A549 (cell line): ENCODE measurements at places on chromosomes 7 and 10.

- DNase-seq = no peak
Observed at GRCh38 chr10:34764472-34764946, 50.6 kb downstream of the PARD3 start.

DNA sequence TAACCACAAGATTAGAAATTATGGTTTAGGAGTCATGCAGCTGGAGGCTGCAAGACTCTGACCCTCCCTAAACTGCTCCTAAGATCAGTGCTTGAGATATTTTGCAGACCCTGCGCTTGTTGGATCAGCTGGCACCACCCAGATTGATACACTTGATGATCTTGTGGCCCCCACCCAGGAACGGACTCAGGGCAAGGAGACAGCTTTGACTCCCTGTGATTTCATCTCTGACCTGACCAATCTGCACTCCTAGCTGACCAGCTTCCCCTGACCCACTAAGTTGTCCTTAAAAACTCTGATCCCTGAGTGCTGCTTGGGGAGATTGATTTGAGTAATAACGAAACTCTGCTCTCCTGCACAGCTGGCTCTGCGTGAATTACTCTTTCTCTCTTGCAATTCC is 8.0 kb upstream of the RAB18 start:
- DNase-seq = no peak

GRCh38 chr10:97596101-97597082 is 6.9 kb downstream of the C10orf62 start:
- DNase-seq = peak; percentile 73

GRCh38 chr10:112307358-112308124 is 24.3 kb downstream of the TECTB start:
- DNase-seq = peak; percentile 36

GRCh38 chr7:24786941-24787340 is 29.7 kb upstream of the GSDME start:
- peak; percentile 86 for DNase-seq
